ENCODE measurements at places on chromosomes 5 and 9.

GRCh38 chr9:136865768-136866103 is 372 bp downstream of the EDF1 start:
- no peak for DNase-seq

DNA sequence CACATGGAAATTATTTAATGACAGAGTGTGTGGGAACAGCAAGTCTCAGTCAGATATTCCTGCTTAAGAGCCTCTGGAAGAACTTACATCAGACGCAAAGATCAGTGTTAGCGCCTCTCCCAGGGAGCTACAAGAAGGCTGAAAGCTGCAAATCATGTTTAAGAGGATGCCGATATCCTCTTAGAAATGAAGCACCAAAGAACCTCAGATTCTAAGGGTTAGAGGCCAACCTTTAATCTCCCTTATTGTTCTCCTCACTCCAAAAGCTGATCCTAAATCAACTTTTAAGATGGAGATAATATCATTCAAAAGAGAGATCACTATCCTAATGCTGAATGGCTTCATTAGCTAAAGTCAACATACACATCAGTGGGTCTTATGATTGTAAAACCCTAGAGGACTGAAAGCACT is 160.6 kb downstream of the NFIB start:
- DNase-seq: no peak

GRCh38 chr5:171418982-171419687 is at the start of gene FGF18:
FGF18 (plus strand) TSS chr5:171419647; CDS start chr5:171420200, 553 bp downstream.
- DNase-seq: no peak

GRCh38 chr9:106467865-106468164 is 395.2 kb upstream of the ZNF462 start:
- DNase-seq: no peak
